ENCODE measurements at places on chromosomes 12 and 14.

DNA sequence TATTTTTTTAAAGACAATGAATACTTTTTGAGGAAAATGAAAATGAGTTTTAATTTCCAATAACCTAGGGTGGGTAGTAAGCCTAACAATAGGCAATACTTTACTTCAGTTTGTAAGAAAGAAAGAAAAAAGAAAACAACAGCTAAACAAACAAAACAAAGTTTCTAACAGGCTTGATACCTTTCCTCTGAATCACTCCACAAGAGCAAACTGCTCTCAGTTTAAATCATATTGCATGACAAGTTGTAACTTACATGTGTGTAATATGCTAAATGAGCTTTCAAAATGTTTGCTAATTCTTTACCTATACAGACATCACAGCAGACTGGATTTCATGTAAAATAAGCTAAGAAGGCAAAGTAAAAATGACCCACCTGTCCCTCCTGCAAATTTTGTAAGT, 6.7 kb upstream of the LMO3 start:
- DNase-seq: no peak

- DNase-seq: no peak
Observed at GRCh38 chr12:48193623-48194022, 9.5 kb downstream of the OR10AD1 start.

DNA sequence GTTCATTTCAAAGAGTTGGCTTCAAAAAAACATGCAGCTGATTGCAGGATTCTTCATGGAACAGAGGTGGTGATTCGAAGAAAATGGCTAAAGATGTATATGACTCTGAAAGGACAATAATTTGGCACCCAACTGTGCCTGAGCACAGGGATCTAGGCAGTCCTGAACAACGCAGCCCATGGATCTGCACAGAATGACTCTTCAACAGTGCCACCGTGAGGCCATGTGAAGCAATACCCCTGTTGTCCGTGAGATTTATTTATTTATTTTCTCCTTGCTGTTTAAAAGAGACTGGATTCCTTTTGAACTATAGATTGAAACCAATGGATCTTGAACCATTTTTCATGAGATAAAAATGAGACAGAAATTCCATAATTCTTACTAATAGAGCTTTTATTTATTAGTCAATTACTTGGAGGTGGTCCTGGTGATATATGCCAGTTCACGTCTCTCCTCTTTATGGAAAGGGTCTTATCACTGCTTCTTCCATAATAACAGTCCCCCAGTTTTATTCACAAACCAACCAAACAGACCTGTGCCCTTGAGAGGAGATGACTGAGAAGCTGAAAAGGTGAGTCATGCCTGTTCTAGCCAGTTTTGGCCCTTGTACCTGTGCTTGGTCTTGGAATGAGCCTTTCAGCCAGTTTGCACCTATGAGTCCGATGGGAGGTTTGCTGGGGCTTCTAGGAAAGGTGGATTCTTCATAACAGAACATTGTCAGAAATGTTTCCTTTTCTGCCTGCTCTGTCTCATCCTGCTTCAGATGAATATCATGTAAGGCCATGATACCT, 1598.3 kb downstream of the AACS start:
- DNase-seq: peak; percentile 75

DNA sequence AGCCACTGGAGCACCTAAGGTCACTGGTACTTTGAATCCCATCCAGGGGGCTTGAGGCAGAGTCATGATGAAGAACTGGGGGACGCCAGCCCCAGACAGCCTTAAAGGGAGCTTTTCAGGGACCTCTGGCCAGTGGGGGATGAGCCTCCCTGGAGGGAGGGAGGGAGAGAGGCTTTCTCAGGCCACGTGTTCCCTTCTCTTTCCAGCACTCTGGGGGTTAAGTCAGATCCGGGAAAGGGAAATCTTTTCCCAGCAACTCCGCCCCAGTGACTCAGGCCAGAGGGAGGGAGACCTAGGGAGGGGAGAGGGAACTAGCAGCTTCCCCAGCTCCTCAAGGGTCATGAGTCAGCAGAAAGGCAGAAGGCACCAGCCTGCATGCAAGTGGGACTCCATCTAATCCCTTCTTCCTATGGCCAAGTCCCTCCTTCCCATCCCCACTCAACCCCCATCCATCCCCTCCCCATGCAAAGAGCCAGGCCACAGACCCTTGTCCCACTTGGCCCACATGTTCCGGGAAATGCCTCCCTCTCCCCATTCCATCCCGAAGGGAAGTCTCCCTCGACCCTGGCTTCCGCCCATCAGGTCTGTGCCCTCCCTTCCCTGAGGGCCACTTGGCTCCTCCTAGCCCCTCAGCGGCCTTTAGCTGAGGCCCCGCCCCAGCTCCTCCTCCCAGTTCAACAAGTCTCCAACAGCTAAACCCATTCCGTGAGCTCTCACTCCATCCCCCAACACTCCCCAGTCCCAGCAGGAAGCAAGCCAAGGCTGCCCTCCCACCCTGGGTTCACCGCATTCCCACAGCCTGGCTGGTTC, 5.6 kb downstream of the TNFRSF1A start:
- peak; percentile 96 for DNase-seq

DNA sequence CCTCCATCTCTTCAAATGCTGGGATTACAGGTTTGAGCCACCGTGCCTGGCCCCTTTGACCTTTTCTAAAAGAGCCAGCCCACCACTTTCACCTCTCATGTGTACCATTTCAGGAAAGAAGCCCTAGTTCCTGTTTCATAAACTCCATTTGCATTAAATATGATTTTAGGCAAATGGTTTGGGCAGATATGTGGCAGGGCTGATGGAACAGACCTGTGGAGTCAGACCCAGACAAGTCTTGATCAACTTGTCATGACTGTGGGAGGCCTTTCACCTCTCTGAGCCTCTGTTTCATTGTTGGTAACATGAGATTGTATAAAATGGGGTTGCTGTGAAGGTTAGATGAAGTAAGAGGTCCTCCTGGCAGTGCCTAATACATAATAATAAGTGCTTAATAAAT, 5.2 kb upstream of the MAP3K9 start:
- DNase-seq: no peak

- no peak for DNase-seq
Observed at GRCh38 chr14:97271451-97271960, 474.3 kb downstream of the VRK1 start.

- DNase-seq: no peak
Observed at GRCh38 chr12:115756271-115756670, 521.2 kb downstream of the MED13L start.

DNA sequence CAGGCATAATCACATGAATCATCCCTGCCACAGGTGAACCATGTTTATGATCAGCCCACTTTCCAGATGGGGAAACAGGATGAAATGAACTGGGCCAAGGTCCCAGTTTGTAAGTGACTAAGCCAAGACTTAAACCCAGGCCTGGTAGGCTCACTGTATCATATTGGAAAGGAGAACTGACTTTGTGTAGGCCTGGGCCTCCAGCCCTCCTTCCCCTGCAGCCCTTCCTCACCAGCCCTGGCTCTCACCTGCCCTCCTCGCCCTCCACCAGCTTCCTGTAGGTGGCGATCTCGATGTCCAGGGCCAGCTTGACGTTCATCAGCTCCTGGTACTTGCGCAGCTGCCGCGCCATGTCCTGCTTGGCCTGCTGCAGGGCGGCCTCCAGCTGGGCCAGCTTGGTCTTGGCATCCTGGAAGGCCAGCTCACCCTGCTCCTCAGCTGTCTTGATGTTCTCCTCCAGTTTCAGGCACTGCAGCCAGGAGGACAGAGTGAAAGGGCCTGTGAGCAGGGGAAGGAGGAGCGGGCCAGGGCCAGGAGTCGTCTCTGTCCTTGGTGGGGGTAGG, 19.8 kb downstream of the KRT80 start:
- DNase-seq: peak; percentile 66

DNA sequence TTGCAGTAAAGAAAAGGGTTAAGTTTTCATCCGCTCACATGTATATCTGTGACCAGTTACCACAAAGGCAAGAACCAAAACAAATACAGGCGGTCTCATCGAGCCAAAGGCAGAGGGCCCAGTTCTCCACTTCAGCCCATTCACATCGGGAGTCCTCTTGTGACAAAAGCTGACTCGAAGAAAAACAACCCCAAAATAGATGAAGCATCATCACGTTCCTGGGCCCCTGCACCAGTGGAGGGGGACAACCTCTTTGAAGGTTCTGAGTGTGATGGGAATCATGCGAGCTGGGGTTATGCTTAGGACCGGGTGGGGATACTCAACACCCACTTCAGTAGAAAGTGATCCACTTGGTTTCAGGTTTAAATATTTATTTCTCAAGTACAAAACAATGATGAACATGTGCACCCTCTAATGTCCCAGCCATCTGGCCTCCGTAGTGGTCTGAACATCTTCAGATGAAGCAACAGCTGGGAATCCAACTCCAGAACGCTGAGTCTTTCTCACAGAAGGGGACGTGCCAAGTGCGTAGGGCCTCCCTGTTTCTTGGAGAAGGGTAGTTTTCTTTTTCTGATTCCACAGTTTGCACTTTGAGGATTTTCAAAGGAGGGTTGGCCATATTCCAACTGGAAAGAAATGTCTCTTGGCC, 8.4 kb downstream of the GSC start:
- no peak for DNase-seq

GRCh38 chr14:72701237-72701565, 192.7 kb downstream of the DPF3 start:
- DNase-seq: peak; percentile 12

DNA sequence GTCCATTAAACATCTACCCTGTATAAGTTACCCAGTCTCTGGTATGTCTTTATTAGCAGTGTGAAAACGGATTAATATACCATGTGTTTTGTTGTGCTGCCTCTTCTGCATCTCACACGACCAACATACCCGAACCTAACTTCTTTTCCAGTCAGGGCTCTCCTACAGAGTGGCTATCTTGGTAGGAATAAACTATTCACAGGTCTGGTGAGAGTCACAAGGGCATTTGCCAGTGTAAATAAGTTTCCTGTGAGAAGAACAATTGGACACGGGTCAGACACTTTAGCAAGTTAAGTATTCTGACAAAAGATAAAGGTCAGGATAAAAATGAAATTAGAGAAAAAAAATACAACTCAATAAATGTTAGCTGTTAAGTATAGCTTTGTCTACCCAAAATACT, 60.9 kb downstream of the MYF5 start:
- DNase-seq: no peak

DNA sequence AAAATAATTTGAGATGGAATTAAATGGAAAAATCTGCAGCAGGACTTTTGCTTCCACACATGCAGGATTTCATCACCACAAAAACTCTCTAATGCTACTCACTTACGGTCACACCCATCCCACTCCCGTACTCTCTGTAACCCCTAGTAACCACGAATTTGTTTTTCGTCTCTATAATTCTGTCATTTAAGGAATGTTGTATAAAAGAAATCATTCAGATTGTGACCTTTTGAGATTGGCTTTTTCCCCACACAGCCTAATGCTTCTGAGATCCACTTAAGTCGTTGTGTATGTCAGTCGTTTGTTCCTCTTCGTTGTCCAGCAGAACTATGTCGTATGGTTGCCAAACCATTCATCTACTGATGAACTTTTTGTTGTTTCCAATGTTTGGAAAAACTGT, 19.8 kb upstream of the PZP start:
- DNase-seq: no peak

GRCh38 chr14:38143659-38144505, 63.8 kb upstream of the SSTR1 start:
- no peak for DNase-seq

GRCh38 chr12:32603858-32604257, 75.2 kb upstream of the DNM1L start:
- no peak for DNase-seq

GRCh38 chr14:66641861-66642635, 134.1 kb downstream of the GPHN start:
- DNase-seq: no peak
